Activated T-helper 17 cell treated with anti-CD3 and anti-CD28 coated beads, Interleukin-2, amount 50 U/mL, for 72 hours (primary cell): ENCODE measurements at places on chromosomes 3 and 15. TPM values are rescaled to one million over a fixed set of nuclear protein-coding genes. Genes with fewer than 3 reads are reported as not detected.

NPTN gene
- 66.1 TPM for total RNA-seq

KIF7 gene
- 0.53 TPM for total RNA-seq

RAB8B gene
- 185 TPM for total RNA-seq

DNA sequence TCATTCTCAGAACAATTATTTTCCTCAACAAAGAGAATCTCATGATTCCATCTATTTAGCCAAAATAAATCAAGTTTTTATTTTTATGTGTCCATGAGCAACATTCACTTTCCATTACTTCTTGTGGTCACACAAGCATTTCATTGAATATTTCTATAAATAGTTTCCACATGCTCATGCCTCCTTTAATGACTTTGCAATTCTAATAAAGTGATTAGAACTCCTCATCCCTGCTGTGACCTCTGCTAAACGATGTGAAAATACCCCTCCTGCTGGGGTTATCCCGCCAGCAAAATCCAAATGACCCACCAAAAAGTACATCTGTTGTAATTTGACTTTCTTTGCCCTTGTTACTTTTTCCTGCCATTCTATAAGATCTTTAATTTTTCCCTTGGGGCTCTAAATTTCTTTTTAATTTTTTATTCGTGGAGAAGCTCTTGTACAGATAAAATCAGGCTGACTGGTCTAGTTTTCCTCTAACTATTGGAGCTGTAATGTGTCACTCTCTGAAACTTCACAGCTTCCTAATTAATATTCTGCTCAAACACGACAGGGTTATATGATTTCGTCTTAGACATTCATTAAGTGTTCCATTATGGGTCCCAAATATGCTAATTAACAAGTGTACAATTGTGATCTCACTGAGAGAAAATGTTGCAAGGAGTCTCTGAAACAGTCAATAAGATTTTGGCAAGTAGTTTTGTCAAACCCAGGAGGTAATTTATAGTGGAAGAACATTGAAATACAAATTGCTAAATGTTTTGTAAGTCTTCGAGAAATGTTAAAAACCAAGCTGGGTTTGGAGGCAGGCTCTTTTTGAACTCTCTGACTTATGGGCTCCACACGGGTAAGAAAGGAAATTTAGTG lies 533.1 kb upstream of the NAALADL2 start:
- no peak for ATAC-seq

GRCh38 chr15:32936283-32936918 lies 218.6 kb downstream of the GREM1 start:
- ATAC-seq, result no peak
